ENCODE measurements at places on chromosomes 7 and 10.

DNA sequence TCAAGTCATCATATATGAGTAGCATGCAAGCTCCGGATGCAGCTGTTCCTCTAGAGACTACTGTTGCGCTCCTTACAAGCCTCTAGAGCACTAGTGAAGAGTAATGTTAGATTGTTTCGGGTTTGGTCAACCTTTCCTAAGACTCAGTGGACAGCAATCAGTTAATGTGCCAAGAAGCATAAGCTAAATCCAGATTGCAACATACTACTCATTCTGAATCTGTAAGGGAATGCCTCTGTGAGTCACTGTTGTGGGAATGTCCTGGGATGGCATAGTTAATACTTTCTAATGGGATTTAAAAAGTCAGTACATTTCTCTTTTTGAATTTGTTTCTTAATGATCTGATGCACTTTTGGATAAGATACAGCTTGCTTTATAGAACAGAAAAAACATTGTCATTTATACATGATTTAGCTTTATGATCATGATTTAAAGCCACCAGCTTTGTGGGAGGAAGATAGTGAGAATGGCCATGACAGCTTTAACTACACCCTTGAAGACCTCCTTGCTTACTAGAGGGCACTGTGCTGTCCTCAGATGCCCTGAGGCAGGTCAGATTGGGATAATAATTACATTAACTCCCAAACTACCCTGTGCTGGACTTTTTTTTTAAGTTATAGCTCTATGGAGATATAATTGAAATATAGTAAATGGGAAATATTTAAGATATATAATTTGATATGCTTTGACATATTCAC lies 138.4 kb downstream of the SDK1 start:
- no peak for DNase-seq

DNA sequence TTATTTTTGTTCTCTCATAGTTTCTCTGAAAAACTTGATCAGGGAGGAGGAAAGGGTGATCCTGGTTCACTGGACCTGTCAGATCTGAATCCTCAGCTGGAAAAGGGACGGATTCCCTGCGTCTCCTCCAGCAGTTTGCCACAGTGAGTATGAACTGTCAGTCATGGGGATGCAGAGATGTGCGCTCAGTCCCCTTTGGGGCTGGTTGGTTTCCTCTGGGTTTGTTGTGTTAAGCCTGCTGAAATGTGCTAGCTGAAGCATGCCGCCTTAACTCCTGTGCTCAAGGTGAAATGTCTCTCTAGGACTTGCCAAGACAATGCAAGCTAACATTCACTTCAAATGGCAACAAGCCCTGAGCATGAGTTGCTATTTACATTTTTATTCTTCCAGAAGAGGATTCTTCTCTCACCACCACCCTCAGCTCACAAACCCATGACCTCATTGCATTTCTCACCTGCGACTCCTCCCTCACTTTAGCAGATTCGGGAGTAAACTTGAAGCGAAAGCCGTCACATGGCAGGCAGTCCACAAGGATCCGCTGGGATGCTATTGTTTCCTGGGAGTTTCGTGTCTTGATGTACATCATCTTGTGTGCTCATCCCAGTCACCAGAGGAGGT lies 192.9 kb upstream of the FZD8 start:
- no peak for DNase-seq

DNA sequence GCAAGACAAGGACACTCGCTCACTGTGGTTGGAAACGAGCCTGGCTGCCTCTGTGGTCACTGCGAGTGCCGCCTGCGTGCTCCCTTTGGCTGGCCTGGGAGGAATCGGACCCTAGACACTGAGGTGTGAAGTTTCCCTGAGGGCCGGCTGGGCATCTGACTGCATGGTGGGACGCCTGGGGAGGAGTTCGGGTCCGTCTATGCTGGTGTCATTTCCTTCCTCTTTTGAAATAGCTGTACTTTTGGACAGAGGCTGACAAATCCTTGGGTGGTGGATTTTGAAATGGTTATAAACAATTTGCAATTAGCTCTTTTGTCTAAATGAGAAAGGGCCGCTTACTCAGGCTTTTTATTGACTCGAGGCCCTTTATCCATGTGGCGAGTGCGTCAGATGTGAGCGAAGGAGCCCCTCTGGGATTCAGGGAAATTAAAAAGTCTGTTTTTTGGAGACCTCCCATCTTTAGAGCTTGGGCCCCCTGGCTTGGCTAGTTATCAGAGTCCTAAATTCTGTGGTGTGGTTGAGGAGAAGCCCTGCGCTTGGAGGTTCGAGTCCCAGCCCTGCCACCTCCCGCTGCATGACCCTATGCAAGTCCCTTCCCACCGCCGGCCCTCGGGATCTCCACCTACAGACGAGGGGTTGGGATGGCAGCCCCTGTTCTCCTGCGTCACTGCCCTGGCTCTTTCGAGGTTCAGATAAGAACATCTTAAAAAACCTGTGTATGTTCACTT lies 147.1 kb downstream of the RGS10 start:
- no peak for DNase-seq

DNA sequence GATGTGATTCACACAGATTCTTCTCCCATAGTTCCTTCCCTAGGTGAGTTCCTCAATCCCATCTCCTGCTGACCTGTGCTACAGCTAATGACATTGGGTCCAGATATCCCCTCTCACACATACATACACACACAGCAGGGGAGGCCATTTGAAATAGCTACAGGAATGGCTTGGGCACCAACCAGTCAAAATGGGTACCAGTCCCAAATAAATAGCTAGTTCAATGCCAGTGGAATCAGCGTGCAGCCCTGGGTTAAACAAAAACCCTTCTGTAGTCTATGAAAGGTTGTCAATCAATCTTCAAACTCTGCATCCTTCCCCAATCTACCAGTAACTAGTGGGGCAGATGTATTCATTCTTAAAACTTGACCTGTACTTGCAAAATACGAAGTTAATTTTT lies 9.3 kb downstream of the PNLIPRP2 start:
- DNase-seq: no peak

GRCh38 chr7:50791938-50792341 lies 9.2 kb upstream of the GRB10 start:
- DNase-seq: no peak

DNA sequence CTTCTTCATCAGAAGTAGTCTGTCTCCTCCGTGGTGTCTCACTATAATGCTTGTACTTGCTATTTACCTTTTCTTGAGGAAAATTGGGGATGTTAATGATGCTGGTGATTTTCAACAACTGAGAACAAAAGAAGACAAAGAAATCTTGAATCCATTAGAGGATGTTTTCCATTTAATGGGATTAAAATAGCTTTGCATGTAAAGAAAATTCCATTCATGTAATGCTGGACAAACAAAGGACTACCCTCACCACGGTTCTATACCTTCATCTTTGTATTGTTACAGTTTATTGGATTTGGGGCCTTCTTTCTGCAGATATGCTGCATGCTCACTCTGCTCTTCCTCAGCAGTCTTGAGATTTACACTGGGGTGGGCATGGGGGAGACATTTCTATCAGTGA lies 128.4 kb downstream of the WNT2 start:
- DNase-seq: no peak

GRCh38 chr10:28849309-28849708 lies 172.0 kb downstream of the BAMBI start:
- no peak for DNase-seq

DNA sequence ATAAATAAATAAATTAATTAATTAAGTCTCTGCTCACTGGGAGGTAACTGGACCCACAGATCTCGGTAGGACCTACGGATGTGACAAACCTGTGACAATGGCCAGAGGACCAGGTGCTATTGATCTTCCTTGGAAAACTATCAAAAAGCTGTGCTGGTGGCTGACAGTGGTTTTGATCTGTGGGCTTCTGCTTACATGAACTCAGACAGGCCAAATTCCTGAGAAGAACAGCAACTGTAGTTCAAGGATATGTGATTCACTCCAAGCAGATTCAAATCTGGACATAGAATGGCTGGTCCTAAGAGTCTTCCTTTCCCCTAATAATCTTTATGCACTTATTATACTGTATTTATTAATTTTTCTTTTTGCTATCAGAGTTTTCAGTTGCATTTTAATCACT lies 80.0 kb downstream of the ATXN7L1 start:
- DNase-seq: no peak

- no peak for DNase-seq
Observed at GRCh38 chr10:75540981-75541380, 109.6 kb downstream of the LRMDA start.

GRCh38 chr7:8177109-8177933 lies 84.6 kb downstream of the ICA1 start:
- DNase-seq: no peak

- DNase-seq: peak; percentile 9
Observed at GRCh38 chr10:90319188-90319914, 538.5 kb downstream of the HTR7 start.

DNA sequence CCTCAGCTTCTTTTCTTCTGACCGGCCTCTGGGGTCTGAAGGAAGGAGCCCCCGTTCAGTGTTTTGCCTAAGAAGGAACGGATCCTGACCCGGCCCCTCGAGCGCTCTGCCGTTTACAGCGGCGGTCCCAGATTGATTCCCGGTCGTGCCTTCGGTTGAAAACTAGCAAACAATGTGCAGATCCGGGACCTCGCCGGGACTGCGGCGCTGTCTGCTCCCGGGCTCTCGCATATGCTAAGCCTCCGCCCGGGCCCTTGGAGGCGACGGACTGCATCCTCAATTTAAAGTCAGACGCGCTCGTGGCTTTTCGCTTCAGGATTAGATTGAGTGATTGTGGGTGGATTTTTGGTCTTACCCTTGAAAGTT lies 559 bp downstream of the DBF4 start:
- DNase-seq: peak; percentile 57

Data from COR-L47 (cell line).